Heart right ventricle (tissue), 16 donors: ENCODE measurements at places on chromosomes 16 and 17. TPM values are rescaled to one million over a fixed set of nuclear protein-coding genes. Genes with fewer than 3 reads are reported as not detected.

The LDHD gene
- 60.7 TPM for polyA plus RNA-seq

The SULT1A2 gene
- polyA plus RNA-seq = 1.2 TPM

The XYLT2 gene
- 14.6 TPM for polyA plus RNA-seq

The SLC47A2 gene
- polyA plus RNA-seq = not detected

The SDR42E2 gene
- not detected for polyA plus RNA-seq

The RFNG gene
- polyA plus RNA-seq = 30.1 TPM

The GDPD1 gene
- polyA plus RNA-seq = 0.95 TPM

The KRTAP4-6 gene
- not detected for polyA plus RNA-seq

The TAOK2 gene
- polyA plus RNA-seq = 50.4 TPM

The CDK10 gene
- polyA plus RNA-seq = 35.9 TPM

The TEX14 gene
- 0.88 TPM for polyA plus RNA-seq

The C17orf113 gene
- 0.26 TPM for polyA plus RNA-seq

The PHOSPHO1 gene
- 1.1 TPM for polyA plus RNA-seq

The TBC1D3H gene
- polyA plus RNA-seq = not detected

The SOST gene
- polyA plus RNA-seq = not detected

GRCh38 chr16:81658373-81658772 is 120.7 kb upstream of the PLCG2 start:
- DNase-seq = no peak

- DNase-seq = no peak
Measured at GRCh38 chr16:69444873-69445517, 20.6 kb downstream of the CYB5B start.

GRCh38 chr17:29665481-29665810 is 42.7 kb upstream of the CORO6 start:
- DNase-seq = no peak

DNA sequence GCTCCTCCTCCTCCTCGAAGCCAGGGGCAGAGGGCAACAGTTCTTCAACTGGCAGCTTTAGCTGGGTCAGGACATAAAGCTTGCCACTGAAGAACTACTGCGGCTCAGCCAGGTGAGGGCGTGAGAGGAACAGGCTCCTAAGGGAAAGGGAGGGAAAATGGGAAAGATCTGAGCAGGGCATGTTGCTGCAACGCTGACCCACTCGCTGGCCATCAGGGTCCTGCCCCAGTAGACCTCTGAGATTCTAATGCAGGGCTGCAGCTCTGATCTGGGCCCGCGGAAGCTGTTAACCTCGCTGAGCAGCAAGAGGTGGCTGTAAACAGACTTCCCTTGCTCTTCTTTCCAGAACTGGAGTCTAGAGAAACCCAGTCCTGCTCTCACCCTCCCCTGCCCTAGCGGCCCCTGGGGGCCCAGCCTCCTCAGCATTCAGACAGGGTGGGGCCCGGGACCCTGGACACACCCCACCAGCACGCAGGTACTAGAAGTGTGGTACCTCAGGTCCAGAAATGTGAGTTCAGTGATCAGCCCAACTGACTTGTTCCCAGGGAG is 3.8 kb upstream of the TLCD2 start:
- DNase-seq = no peak

DNA sequence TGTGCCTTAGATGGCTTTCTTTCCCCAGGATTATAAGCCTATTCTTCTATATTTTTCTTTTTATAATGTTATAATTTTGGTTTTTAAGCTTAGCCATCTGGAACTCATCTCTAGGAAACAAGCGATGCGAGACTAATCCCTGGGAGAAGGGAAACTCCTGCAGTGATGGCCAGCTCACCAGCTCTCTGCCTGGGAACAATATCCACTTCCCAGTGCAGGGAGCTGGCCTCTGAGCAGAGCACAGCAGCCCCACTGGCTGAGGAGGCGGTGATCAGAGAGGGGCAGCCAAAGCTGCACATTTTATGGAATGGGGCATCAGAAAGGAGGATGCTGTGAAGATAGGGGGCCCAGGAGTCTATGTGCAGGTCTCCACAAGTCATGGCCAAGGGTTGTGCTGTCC is 183.3 kb downstream of the LGALS9B start:
- DNase-seq = no peak

GRCh38 chr16:982145-983043 is 824 bp downstream of the SOX8 start:
- peak; percentile 10 for DNase-seq

GRCh38 chr16:11471548-11471947 is 115.2 kb downstream of the LITAF start:
- DNase-seq = no peak

- DNase-seq = no peak
Measured at GRCh38 chr17:77516902-77517301, 376.1 kb downstream of the SEC14L1 start.

GRCh38 chr16:82773018-82773417 is 146.2 kb downstream of the CDH13 start:
- no peak for DNase-seq

- DNase-seq = no peak
Measured at GRCh38 chr17:17401271-17401781, 75.5 kb upstream of the MED9 start.

GRCh38 chr16:67199808-67200198 is 872 bp downstream of the ELMO3 start:
- DNase-seq = no peak

GRCh38 chr16:84511180-84511800 is 6.8 kb upstream of the MEAK7 start:
- DNase-seq = peak; percentile 83

GRCh38 chr17:76714822-76715495 is 4.2 kb upstream of the MXRA7 start:
- peak; percentile 70 for DNase-seq

DNA sequence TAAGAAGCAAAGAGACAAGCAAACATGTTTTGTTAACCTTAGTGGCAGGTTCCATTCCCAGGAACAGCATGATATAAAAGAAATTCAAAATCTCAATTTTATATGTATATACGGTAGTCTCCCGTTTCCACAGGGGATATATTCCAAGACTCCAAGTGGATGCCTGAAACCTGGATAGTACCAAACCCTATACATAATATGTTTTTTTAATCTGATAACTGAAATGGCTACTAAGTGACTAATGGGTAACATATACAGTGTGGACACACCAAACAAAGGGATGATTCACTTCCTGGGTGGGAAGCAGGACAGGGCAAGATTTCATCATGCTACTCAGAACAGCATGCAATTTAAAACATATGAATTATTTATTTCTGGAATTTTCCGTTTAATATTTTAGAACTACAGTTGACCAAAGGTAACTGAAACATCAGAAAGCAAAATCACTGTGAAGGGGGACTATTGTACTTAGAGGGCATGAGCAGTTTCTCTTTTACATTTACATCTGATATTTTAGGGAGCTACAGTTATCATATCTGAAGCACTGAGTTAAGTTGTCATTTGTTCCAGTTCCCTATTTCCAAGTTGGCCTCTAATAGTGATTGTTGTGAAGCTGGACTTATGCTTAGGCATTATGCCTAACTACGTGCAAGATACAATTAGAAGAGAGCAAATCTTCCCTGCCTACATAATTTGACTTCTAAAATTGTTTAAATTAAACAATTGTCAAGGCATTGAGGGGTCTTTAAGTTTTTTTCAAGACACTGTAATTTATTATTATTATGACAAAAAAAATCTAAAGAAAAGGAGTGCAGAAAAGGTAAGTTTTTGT is 34.1 kb upstream of the ABCA6 start:
- no peak for DNase-seq

GRCh38 chr17:7440113-7440833 is 961 bp downstream of the FGF11 start:
- DNase-seq = peak; percentile 60

- DNase-seq = no peak
Measured at GRCh38 chr16:86041215-86041614, 142.3 kb downstream of the IRF8 start.

DNA sequence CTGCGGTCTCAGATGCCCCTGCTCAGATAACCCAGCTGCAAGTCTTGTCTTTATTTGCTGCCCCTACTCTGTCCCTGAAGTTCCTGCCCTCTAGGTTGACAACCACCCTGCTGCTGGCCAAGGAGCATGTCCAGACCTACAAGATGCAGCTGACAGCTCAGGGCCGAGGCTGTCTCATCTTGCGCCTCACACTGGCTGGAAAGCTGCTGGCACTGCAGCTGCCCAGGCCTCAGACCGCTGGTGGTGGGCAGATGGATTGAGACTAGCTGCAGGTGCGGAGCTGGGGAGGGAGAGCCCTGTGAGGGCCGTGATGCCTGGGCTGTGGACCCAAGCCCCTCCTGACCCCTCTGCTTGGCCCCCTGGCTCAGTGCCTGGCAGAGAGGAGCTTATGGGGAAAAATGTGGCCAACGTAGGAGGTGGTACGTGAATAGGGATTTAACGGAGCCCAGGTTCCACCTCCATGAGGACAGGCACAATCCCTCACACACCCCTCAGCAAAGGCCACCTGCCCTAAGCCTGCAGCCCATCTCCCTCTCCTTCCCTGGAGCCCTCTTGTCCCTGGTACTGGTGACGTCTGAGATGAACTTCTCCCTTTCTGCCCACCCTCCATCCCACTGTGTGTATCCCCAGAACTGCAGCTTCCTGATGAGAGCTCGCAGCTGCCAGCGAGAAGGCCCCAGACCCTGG is 8.3 kb upstream of the GALK1 start:
- DNase-seq = no peak

DNA sequence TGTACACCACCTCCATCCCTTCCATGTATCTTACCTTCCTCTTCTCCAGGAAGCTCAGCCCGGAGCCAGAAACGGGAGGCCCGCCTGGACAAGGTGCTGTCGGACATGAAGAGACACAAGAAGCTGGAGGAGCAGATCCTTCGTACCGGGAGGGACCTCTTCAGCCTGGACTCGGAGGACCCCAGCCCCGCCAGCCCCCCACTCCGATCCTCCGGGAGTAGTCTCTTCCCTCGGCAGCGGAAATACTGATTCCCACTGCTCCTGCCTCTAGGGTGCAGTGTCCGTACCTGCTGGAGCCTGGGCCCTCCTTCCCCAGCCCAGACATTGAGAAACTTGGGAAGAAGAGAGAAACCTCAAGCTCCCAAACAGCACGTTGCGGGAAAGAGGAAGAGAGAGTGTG is 756 bp upstream of the MVP start:
- no peak for DNase-seq

GRCh38 chr16:61590577-61590976 is 445.7 kb downstream of the CDH8 start:
- no peak for DNase-seq

GRCh38 chr16:10982465-10983150 is 38.2 kb downstream of the CLEC16A start:
- DNase-seq = peak; percentile 24

DNA sequence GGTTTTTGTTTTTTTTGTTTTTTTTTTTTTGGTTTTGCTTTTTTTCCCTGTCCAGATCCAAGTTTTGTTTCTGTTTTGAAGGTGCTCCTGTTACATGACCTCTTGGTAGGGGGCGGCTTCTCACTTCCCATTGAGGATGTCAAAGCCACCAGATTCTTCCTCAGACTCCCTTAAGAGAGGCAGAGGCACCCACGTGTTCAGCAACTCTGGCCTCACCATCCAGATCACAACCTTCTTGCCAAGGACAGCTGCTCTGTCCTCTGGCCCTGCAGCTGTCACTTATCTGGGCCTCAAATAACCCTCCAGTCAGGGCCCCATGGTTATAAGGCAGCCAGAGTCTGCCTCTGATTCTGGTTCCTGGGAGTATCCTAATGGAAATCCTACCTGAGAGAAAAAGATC is 208.5 kb downstream of the STX8 start:
- peak; percentile 21 for DNase-seq

DNA sequence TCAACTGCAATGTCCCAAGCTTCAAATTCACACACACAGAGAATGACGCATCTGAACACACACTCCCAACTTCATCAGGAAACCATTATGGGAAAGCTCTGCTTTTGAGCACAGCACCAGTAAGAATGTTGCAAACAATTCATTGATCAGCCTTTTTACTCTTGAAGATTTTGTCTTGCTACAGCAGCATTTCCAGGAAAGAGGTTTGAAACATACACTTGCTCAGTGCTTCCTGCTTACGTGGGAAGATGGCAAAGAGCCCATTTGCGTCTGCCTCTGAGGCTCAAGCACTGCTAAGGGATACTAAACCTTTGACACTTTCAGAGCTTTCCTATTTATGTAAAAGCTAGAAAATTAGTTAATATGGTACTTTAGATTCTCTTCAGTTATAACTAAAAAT is 77.2 kb upstream of the MON1B start:
- no peak for DNase-seq

GRCh38 chr17:75404223-75404730 is 1.2 kb downstream of the GRB2 start:
- peak; percentile 36 for DNase-seq

- no peak for DNase-seq
Measured at GRCh38 chr16:26169473-26169872, 477.7 kb downstream of the HS3ST4 start.

DNA sequence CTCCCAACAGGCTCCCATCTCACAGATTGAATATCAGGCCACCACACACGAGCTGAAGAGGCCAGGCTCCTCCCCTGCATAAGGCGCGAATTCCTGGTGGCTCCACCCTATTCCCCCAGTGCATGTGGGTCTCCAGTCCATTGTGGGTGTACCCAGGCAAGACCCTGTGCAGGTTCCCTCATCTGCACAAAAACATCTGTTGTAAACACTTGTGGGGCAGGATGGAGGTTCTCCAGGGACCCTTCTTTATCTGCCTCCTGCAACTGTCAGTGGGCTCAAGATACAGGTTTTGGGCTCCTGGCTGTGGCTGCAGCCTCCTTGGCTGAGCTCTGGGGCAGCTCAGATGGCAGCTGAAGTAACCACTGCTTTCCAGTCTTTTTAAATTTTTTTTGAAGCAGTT is 17.6 kb upstream of the LGALS9 start:
- no peak for DNase-seq

- no peak for DNase-seq
Measured at GRCh38 chr17:61503961-61504360, 51.7 kb downstream of the TBX4 start.

- no peak for DNase-seq
Measured at GRCh38 chr16:31010585-31011325, at the start of gene STX1B. Gene STX1B (minus strand): TSS chr16:31010638. CDS start chr16:31010396, 242 bp downstream.

GRCh38 chr17:73342050-73342522 is 30.3 kb upstream of the CDC42EP4 start:
- peak; percentile 67 for DNase-seq

DNA sequence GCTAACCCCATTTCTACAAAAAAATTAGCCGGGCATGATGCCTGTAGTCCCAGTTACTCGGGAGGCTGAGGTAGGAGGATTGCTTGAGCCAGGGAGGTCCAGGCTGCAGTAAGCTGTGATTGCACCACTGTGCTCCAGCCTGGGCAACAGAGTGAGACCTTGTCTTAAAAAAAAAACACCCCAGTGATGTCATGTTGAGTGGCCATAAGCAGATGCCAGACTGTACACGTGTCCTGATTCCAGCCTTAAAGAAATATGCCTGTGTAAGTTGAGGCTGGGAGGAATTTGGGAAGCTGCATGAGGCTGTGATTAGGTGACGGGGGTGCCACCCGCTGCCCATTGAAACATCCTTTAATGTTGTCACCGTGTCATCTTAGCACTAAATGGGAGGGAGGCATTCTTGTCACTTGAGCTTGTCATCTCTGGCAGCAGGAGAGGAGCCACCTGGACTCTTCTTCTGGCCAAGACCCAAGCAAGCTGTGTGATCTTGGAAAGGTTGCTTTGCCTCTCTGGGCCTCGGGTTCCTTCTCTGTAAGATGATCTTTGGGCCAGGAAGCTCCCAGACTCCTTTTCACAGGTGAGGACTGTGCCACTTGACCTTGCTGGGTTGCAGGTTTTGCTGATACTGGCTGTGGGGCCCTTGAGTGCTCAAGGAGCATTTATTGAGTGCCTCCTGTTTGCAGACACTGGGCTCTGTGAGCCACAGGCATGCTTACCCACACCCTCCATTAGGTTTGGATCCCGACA is 98.3 kb upstream of the CIBAR2 start:
- DNase-seq = no peak

- DNase-seq = peak; percentile 23
Measured at GRCh38 chr17:37358098-37358829, 17.5 kb upstream of the C17orf78 start.
